Activated naive CD4-positive, alpha-beta T cell (primary cell): ENCODE measurements at places on chromosomes 6 and 20.

DNA sequence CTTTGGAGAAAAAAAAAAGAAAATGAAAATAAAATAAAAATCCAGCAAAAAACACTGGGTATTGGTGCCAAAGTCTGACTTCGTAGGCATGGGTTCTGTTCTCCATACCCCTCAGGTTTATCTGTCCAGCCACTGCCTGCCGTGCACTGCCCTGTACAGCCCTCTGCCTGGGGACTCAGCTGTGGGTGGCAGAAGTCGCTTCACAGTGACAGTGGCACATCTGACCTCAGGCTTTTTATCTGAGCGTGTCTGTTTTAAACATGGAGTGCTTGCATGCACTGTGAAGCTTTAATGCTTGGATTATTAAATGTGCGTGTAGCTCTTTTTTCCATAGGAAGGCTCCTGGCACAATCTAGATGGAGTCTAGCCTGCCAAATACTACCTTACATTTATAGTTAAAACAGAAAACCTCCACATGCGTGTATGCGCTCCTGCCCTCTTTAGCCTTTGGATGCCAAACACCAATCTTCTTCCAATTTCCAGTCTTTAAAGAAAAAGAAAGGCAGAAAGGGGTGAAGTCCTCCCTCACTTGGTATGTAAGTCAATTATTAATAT lies 375.5 kb downstream of the UTRN start:
- no peak for DNase-seq

GRCh38 chr6:19160081-19160730 lies 677.0 kb upstream of the ID4 start:
- no peak for DNase-seq

DNA sequence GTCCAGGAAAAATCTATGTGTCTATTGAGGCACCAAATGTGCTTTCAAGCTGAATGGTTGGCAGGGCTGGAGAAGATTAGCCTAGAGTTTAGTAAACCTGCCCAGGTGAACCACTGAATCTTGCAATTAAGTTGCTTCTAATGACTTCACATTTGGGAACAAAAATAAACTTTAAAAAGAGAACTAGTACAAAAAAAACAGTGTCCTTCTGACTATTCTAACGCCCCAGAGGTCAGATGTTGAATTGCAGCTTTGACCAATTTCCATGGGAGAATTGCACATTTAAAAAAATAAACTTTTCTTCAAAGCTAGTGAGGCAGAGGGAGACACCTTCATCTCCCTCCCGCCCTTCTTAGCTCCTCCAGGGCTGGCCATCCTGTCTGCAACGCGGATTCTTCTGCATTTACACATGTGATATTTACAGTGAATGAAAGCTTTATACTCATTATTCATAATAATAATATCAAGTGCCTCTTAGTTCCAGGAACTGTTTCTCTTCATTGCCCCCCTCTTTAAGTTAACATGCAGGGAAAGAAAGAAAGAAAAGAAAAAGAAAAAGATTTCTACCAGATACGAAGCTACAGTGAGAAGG lies 270.2 kb downstream of the SMOC2 start:
- no peak for DNase-seq

- DNase-seq: no peak
Observed at GRCh38 chr6:161401587-161402309, 127.9 kb upstream of the AGPAT4 start.

- DNase-seq: no peak
Observed at GRCh38 chr6:42131531-42131930, 10.9 kb downstream of the C6orf132 start.

- DNase-seq: no peak
Observed at GRCh38 chr6:16658348-16659034, 102.8 kb downstream of the ATXN1 start.

- DNase-seq: no peak
Observed at GRCh38 chr20:61576372-61576771, 324.3 kb downstream of the CDH4 start.

DNA sequence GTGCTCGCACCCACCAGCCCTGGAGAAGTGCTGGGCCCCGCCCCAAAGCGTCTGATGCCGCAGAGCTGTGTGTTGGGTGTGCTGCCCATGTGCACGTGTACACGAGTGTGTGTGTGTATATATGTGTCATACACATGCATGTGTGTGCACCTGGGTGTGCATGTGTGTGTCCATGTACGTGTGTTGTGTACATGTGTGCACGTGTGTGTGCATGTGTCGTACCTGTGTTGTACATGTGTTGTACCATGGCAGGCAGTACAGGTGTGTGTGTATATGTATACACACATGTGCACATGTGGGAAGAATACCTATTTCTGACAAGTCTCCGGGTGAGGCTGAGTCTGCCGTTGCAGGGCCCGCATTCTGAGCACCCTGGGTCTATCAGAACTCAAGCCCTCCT lies 6.2 kb upstream of the MRGBP start:
- DNase-seq: no peak

DNA sequence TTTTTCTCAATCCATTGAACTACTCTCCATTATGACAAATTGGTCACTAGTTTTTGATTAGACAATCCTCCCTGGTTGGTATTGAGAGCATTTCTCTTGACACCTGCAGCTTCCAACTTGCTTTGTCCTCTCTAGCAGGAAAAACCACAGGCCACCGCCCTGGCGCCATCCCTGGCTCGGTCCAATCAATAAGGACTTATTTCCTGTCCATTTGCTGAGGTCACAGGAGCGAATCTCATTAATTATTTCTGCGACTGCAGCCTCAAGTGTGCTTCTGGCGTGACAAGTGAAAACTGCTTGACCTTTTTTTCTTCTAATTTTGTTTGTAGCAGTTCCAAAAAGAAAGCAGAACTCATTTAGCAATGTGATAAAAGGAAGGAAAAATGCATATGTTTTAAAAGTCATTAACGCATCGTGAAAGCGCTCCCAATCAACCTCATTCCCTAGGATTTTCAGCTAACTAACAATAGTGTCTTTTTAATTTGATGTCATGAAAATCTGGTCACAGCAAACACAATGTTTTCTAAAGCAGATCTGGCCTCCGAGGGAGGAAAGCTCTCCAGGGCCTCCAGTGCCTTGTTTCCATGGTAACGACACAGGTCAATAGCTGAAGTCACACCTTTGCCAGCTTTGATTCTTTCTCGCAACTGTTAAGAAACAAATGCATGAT lies 39.0 kb upstream of the BEND3 start:
- no peak for DNase-seq
